ENCODE measurements at places on chromosomes 5 and 9.

GRCh38 chr9:38003230-38003629, 65.8 kb downstream of the SHB start:
- no peak overlapping the region for H3K4me3 ChIP-seq
- H3K27me3 ChIP-seq: no peaks in the 10 kb centered on the region
- H3K4me1 ChIP-seq: peaks cover 49% of the 10 kb centered on the region
- peaks cover 5% of the 10 kb centered on the region for H3K36me3 ChIP-seq
- DNase-seq: peak; percentile 25
- peak overlapping the region; percentile 95 for H3K27ac ChIP-seq

DNA sequence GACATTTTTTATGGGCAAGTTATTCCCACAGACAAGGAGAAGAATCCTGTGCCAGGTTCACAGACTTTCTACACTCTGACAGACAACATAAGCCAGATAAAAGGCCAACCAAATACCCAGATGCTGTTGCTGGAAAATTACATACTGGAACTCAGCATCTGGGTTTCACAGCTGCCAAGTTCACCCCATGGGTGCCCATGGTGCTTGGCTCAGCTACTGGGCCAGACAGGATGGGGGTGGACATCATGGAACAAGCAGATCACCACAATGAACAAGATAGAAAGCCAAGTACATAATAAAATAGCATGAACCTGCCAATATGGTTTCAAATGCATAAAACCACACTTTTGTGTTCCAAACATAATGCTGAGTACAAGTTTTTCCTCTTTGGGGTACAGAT, 999.8 kb downstream of the NR2F1-AS1 start:
- H3K27me3 ChIP-seq: no peaks in the 10 kb centered on the region
- no peak for DNase-seq
- H3K36me3 ChIP-seq: no peaks in the 10 kb centered on the region
- no peak overlapping the region for H3K27ac ChIP-seq

DNA sequence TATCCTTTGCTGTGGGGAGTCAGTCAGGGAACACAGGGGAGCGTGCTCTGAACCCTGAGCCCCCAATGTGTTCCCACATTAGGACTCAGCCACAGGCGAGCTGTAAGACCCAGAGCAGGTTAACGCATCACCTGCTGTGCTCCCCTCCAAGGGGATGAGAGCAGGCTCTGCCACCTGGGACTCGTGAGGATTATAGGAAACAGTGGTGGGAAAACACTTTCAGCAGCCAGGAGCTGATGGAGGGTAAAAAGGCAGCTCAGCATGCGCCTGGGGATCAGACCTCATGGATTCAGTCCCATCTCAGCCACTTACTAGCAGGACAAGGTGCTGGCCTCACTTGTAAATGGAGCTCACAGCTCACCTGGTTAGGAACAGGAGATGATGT, 9.2 kb downstream of the JADE2 start:
- no peak for DNase-seq
- H3K27ac ChIP-seq: no peak overlapping the region
- H3K27me3 ChIP-seq: no peaks in the 10 kb centered on the region

DNA sequence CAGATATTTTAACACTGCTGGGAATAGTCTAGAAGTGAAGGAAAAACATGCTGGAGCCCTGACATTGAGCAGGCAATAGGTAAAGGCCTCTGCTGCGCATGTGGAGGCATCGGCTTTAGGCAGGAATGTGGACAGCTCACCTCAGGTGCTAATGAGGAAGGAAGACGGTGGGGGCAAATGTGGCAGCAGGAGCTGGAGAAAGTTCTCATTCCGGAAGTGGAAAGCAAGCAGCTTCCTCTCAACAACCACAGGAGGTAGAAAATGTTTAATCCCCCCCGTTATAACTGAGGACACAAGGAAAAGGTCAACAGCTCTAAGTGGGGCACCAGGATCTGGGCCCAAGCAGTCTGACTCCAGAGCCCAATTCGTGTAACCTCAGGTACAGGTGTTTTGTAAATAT, 7.6 kb upstream of the RPS14 start:
- DNase-seq: no peak
- H3K27ac ChIP-seq: no peak overlapping the region

GRCh38 chr5:136193322-136193935, 467 bp upstream of the SMIM32 start:
- no peaks in the 10 kb centered on the region for H3K36me3 ChIP-seq
- no peaks in the 10 kb centered on the region for H3K4me1 ChIP-seq
- peaks cover 40% of the 10 kb centered on the region for H3K27me3 ChIP-seq
- DNase-seq: no peak

GRCh38 chr5:177495243-177496060, 2.0 kb downstream of the PDLIM7 start:
- peaks cover 26% of the 10 kb centered on the region for H3K4me1 ChIP-seq
- peak overlapping the region; percentile 96 for H3K27ac ChIP-seq
- peak overlapping the region; percentile 91 for H3K4me3 ChIP-seq
- H3K27me3 ChIP-seq: no peaks in the 10 kb centered on the region
- peak; percentile 90 for DNase-seq
- peaks cover 52% of the 10 kb centered on the region for H3K36me3 ChIP-seq

- no peak overlapping the region for H3K4me3 ChIP-seq
- peak; percentile 65 for DNase-seq
- peaks cover 23% of the 10 kb centered on the region for H3K4me1 ChIP-seq
Observed at GRCh38 chr5:1516615-1517601, 6.9 kb downstream of the LPCAT1 start.

GRCh38 chr9:3415906-3416305, 109.9 kb downstream of the RFX3 start:
- no peaks in the 10 kb centered on the region for H3K4me1 ChIP-seq
- H3K27ac ChIP-seq: no peak overlapping the region
- H3K27me3 ChIP-seq: no peaks in the 10 kb centered on the region
- no peak for DNase-seq
- H3K36me3 ChIP-seq: no peaks in the 10 kb centered on the region

- no peak overlapping the region for H3K4me3 ChIP-seq
- H3K27ac ChIP-seq: no peak overlapping the region
- no peaks in the 10 kb centered on the region for H3K36me3 ChIP-seq
- DNase-seq: no peak
- no peaks in the 10 kb centered on the region for H3K27me3 ChIP-seq
- no peaks in the 10 kb centered on the region for H3K4me1 ChIP-seq
Observed at GRCh38 chr5:169801781-169802180, 164.7 kb downstream of the DOCK2 start.

GRCh38 chr9:114588651-114589526, 1.3 kb downstream of the ATP6V1G1 start:
- H3K27me3 ChIP-seq: no peaks in the 10 kb centered on the region
- no peak for DNase-seq
- peak overlapping the region; percentile 57 for H3K4me3 ChIP-seq
- H3K4me1 ChIP-seq: peaks cover 32% of the 10 kb centered on the region
- peaks cover 28% of the 10 kb centered on the region for H3K36me3 ChIP-seq

DNA sequence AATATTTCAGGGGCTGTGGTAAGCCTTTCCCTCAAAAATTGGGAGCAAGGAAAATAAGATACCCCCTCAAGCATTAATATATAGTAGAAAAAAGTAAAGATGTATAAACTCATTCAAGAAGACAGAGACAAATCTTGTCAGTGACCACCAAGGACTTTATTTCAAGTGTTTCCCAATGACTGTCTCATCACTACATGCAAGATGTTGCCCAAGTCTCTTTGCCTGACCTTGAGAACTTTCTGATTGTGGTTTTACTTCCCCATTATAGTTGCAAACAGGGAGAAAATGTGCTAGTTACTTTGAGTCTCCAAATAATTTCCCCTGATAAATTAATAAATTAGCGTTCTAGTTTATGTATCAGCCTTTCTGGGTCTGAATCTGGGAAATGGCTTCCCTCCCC, 4.0 kb upstream of the SLC46A2 start:
- H3K27ac ChIP-seq: no peak overlapping the region
- DNase-seq: no peak
- H3K36me3 ChIP-seq: no peaks in the 10 kb centered on the region

GRCh38 chr5:87551911-87552310, 139.2 kb upstream of the CCNH start:
- no peaks in the 10 kb centered on the region for H3K36me3 ChIP-seq
- H3K4me1 ChIP-seq: no peaks in the 10 kb centered on the region
- H3K27ac ChIP-seq: no peak overlapping the region
- H3K27me3 ChIP-seq: peaks cover 3% of the 10 kb centered on the region
- no peak overlapping the region for H3K4me3 ChIP-seq

DNA sequence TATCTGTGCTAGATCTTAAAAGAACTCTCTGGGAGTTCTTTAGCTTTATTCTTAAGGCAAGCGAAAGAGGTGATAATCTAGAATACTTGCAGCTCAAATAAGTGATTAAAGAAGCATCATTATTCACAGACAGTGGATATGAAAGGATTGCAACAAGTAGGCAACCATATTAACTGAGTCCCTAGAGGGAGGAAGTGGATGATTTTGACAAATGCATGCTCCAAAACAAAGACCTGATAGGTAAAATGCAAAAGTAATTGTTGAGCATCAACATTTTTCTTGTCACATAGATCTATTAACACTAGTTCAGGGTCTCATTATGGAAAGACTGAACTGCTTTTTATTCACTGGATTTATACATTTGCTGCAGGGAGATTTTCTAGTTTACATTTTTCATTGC, 109.1 kb downstream of the EDIL3 start:
- H3K27ac ChIP-seq: no peak overlapping the region
- no peaks in the 10 kb centered on the region for H3K27me3 ChIP-seq
- H3K4me1 ChIP-seq: no peaks in the 10 kb centered on the region
- no peaks in the 10 kb centered on the region for H3K36me3 ChIP-seq

GRCh38 chr9:114430457-114430856, 42.7 kb upstream of the AKNA start:
- H3K4me3 ChIP-seq: no peak overlapping the region
- H3K27me3 ChIP-seq: no peaks in the 10 kb centered on the region
- H3K36me3 ChIP-seq: no peaks in the 10 kb centered on the region

DNA sequence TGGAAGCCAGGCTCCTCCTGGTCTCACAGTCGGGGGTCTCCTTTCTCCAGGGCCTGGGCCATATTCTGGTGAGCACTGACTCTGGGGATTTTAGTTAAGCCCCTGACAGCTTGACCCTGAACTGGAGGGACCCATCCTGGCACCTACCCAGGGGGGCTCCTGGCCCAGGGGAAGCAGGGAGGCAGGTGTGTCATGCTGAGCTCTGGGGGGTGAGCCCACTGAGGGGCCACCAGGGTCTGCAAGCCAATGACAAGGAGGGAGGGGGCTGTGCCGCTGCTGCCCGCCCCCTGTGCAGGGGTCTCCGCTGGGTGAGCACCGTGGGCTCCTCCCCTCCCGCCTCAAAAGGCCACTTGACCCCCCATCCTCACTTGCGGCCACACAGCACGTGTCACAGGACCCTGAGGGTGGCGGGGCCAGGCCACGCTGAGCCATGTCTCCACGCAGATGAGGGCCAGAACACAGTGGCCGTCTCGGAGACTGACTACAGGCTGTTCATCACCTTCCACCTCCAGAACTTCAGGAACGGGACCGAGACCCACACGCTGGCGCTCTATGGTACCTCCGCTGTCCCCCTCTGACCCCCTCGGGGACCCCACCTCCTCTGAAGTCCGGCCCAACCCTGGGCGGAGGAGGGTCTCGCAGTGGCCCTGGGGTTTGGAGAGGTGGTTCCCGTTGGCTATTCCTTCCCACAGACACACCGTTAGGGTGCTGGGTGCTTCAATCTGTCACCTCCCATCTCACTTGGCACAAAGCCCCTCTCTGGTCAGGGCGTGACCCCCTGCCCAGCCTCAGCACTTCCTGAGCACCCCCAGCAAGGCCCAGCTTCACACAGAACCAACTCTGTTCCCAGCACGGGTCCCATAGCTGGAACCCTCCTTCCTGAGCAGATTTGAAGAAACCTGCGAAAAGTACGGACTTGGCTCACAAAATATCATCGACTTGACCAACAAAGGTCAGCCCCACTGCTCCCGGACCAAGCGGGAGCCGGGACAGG, 2.0 kb downstream of the LCN9 start:
- no peak overlapping the region for H3K4me3 ChIP-seq
- no peaks in the 10 kb centered on the region for H3K36me3 ChIP-seq
- peaks cover 5% of the 10 kb centered on the region for H3K27me3 ChIP-seq
- no peak overlapping the region for H3K27ac ChIP-seq
- H3K4me1 ChIP-seq: no peaks in the 10 kb centered on the region
- no peak for DNase-seq

GRCh38 chr9:95413793-95414192, 96.3 kb upstream of the FANCC start:
- no peak for DNase-seq
- peaks cover 8% of the 10 kb centered on the region for H3K4me1 ChIP-seq
- H3K27me3 ChIP-seq: no peaks in the 10 kb centered on the region
- 0 out of 2 replicates have a peak, but pooled peaks cover 4% of the 10 kb centered on the region for H3K36me3 ChIP-seq
- no peak overlapping the region for H3K4me3 ChIP-seq

- no peaks in the 10 kb centered on the region for H3K36me3 ChIP-seq
- H3K4me3 ChIP-seq: no peak overlapping the region
- H3K27ac ChIP-seq: no peak overlapping the region
- peaks cover 24% of the 10 kb centered on the region for H3K4me1 ChIP-seq
- H3K27me3 ChIP-seq: no peaks in the 10 kb centered on the region
Observed at GRCh38 chr5:40331616-40332015, 348.1 kb upstream of the PTGER4 start.

GRCh38 chr5:449151-449550, 6.2 kb downstream of the EXOC3 start:
- DNase-seq: no peak
- no peaks in the 10 kb centered on the region for H3K27me3 ChIP-seq
- H3K4me1 ChIP-seq: peaks cover 2% of the 10 kb centered on the region

DNA sequence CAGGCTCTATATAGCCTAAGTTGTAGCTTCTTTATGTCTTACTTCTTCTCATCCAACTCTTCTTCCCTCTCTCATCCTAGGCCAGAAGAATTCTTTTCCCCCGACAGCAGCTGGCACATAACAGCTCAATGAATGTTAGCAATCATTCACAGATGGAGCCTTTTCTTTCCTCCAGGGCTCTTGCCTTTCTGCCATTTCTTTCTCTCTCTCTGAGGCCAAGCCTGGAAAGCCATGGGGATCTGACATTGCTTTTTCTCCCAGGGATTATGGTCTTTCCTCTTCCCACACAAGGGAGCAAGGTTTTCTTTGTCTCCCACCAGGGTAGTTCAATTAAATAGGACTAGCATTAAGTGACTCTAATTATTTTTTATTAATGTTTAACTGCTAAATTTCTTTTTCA, 20.5 kb downstream of the SMIM15 start:
- no peak overlapping the region for H3K27ac ChIP-seq
- no peak for DNase-seq
- H3K27me3 ChIP-seq: no peaks in the 10 kb centered on the region
- no peaks in the 10 kb centered on the region for H3K36me3 ChIP-seq
- H3K4me3 ChIP-seq: no peak overlapping the region

DNA sequence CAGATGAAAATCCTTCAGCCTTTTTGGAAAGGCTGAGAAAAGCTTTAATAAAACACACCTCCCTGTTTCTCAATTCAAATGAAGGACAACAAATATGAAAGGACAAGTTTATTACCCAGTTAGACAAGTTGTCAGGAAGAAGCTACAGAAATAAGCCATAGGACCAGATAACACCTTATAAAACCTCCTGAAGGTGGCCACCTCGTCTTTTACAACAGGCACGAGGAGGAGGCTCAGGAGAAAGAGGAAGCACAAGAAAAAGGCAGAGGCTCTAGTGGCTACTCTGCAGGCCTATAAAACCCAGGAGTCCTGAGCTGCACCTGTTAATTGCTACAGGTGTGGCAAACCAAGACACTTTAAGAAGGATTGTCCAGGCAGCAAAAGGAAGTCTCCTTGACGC, 352.1 kb upstream of the CDH18 start:
- no peak overlapping the region for H3K4me3 ChIP-seq
- no peak overlapping the region for H3K27ac ChIP-seq
- no peaks in the 10 kb centered on the region for H3K27me3 ChIP-seq
- no peaks in the 10 kb centered on the region for H3K4me1 ChIP-seq
- no peaks in the 10 kb centered on the region for H3K36me3 ChIP-seq
- no peak for DNase-seq

- no peaks in the 10 kb centered on the region for H3K4me1 ChIP-seq
- H3K27me3 ChIP-seq: peaks cover 38% of the 10 kb centered on the region
- no peaks in the 10 kb centered on the region for H3K36me3 ChIP-seq
Observed at GRCh38 chr5:77658662-77659061, 20.1 kb upstream of the OTP start.

Data from RWPE2 (cell line).